Stimulated activated naive CD8-positive, alpha-beta T cell treated with anti-CD3 and anti-CD28 coated beads, Interleukin-15, amount 100 ng/mL, for 72 hours (primary cell): ENCODE measurements at places on chromosomes 4 and X.

DNA sequence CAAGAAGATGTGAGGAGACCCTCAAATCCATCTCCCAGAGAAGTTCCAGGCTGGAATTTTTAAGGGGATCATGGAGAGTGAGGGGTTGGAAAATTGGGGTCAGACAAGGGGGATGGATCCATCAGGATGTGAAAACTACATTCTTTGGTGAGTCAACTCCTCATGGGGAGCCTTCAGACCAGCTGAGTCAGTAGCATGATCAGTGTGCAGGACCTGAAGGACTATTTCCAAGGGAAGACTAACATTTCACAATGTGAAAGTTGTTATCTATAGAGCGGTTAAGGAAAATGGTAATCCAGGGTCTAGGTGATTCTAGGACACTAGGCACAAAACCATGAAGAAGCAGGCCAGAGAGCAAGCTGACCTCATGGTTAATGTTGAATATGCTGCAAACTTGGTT lies 38.6 kb upstream of the CEP135 start:
- no peak for DNase-seq

GRCh38 chr4:146049802-146050201 lies 111.2 kb upstream of the ZNF827 start:
- DNase-seq, result no peak

GRCh38 chr4:83217721-83218522 lies 66.7 kb downstream of the COQ2 start:
- peak; percentile 83 for DNase-seq

GRCh38 chr4:182306792-182307507 lies 63.7 kb downstream of the TENM3 start:
- DNase-seq, result no peak

DNA sequence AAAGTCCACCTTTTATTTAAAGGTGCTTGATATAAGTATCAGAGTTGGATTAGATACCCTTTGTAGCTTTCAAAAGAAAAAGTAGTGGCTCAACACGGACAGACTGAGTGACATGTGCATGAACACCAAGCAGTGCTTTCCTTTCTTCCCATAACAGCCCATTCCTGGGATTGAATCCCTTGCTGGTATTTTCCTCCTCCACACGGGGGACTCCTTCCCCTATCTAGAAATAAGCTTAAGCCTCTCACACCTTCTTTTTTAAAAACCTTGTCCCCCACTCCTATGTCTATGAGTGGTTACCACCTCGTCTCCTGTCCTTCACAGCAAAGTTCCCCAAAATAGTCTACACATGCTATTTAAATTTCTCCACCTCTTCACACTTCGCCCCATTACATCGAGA lies 5.1 kb downstream of the AP1S2 start:
- DNase-seq, result no peak

DNA sequence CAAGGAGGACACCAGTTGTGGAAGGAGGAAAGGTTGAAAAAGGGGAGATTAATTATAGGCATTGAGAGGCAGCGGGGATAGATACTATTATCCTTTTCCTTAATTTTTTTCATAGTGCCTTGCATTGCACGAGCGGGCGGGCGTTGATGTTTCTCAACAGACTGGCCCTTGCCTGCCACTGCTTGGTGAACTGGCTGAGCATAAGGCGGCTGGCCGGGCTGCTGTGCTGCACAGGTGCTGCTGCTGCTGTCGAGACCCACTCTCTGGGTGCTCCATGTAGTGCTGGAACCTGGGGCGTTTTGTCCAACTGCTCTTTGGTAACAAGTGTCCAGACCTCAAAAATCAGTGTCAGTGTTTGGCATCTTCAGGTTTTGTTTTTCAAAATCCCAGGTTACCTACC lies 83.3 kb upstream of the PAQR3 start:
- DNase-seq, result no peak

- DNase-seq, result no peak
Observed at GRCh38 chrX:110320381-110320987, 2.6 kb upstream of the AMMECR1 start.

DNA sequence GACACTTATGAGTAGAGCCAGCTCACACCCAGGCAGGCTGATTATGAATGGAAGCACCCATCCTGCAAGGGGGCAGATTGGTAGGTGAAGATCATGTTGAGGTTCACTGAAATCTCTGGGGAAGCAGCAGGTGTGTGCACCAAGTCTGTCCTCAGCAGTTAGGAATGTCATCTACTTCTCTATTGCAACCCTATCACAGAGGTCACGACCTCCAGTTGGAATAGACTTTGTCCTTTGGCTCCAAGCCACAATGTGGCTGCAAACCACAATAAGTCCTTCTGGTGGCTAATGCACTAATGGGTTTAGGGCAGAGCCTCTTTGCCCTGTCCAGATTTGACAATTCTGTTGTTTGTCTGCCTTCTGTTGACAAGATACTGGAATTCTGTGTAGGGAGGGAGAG lies 1056.7 kb downstream of the PCDH19 start:
- DNase-seq, result no peak

DNA sequence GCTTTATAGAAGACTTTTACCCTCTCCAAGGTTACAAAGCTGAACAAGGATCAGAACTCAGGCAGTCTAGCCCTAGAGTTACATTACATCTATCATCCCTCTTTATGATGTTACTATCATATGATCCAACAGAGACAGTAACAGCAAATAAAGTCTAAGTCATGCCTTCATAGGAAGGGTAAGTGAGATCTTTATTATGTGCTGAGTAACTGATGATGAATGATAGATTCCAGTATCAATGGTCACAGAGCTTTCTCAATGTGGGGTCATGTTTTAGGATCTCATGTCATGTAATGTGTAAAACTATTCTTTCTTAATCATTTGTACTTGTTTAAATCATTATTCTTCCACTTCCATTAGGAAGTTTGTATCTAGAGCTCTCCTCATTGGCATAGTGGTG lies 22.8 kb downstream of the ELOVL6 start:
- DNase-seq, result no peak

- DNase-seq, result no peak
Observed at GRCh38 chr4:110137829-110138228, 60.6 kb downstream of the ELOVL6 start.

DNA sequence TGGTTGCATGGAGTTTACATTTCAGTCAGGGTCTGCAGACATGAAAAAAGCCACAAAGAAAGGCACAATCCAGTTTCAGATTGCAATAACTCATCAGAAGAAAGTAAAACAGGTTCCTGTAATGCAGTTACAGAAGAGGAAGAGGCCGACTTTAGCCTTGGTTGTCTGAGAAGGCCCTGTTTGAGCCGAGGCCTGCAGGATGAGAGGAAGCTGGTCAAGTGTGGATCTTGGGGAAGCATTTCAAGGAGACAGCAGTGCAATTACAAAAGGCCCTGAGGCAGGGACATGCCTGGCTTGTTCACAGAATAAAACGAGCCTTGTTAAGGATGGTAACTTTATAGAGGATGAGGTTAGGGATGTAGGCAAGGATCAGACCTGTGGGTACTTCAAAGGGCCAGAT lies 62.4 kb downstream of the AFF2 start:
- DNase-seq, result no peak

DNA sequence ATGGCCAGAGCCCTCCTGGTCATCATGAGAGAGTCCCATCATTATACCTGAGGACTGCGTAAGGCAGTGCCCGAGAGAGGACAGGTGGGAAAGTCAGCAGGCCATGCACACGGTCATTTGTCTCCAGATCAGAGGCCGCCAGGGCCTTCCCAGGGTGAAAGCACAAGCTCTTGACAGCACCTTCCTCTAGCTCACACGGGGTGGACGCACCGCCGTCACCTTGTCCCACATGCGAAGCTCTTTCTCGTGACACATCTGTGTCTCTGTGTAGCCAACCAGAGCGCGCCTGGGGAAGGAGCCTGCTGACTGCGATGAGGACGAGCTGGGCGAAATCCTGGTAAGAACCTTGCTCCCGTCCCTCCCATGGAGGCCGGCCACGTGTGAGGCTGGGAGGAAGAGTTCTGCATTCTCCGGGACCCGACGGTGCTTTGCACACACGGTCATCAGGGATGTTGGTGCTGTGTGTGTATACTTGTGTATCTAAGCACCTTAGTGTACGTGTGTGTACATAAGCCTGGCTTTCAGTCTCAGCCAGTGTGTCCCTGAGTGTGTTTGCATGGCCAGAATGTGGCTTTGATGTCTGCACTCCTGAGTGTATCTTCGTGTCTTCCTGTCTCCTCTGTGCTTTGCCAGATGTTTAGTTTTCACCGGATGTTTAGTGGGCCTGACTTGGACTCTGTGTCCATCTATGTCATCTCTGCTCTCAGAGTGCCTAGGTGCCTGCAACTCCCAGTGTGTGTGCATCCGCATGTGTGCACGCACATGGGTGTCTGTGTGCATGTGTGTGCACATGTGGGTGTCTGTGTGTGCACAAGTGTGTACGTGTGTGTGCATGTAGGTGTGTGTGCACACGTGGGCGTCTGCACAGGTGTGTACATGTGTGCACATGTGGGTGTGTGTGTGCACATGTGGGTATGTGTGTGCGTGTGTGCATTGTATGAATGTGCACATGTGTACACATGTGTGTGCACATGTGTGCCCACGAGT lies 15.1 kb downstream of the ATP5ME start:
- no peak for DNase-seq

GRCh38 chr4:123747016-123747415 lies 350.4 kb downstream of the SPRY1 start:
- no peak for DNase-seq

- no peak for DNase-seq
Observed at GRCh38 chr4:17958181-17958580, 63.4 kb downstream of the LCORL start.

DNA sequence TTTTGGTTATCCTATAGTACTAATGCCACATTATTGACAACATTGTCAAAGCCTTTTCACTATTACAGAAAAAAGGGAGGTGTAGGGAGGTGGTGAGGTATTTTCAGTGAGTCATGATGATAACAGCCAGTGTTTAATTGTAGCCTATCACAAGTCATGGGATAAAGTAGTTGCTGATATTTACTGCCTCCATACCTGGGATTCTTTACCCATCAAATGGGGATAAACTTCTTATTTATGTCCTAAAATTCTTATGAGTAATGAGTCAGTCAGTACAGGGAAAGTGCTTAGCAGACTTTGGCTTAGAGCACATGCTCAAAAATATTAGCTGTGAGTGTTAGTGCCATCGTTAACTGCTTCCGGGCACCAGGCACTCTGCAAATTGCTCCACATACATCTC lies 25.7 kb downstream of the ADGRG2 start:
- no peak for DNase-seq

- DNase-seq, result no peak
Observed at GRCh38 chr4:152273343-152273742, 262.5 kb downstream of the FBXW7 start.

- no peak for DNase-seq
Observed at GRCh38 chr4:41714364-41715000, 34.0 kb downstream of the PHOX2B start.

DNA sequence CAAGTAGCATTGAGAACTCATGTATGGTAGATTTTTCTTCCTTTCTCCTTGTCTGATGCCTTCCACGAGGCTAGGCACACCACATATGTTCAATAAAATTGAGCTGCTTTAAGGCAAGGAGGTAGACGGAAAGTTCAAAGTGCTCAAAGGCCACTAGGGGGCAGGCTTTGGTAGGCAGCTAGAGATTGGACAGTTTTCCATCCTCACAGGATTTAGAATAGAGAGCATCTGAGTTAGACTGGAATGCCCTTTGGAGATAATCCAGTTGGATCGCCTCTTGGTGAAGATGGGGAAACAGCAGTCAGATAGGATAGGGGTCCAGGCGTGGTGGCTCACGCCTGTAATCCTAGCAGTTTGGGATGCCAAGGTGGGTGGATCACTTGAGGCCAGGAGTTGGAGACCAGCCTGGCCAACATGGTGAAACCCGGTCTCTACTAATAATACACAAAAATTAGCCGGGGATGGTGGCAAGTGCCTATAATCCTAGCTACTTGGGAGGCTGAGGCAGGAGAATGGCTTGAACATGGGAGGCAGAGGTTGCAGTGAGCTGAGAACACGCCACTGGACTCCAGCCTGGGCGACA lies 30.4 kb downstream of the ELF4 start:
- no peak for DNase-seq

GRCh38 chrX:37829721-37830120 lies 17.6 kb downstream of the DYNLT3 start:
- DNase-seq, result no peak

- DNase-seq, result no peak
Observed at GRCh38 chrX:115589419-115589818, 28.4 kb downstream of the PLS3 start.

DNA sequence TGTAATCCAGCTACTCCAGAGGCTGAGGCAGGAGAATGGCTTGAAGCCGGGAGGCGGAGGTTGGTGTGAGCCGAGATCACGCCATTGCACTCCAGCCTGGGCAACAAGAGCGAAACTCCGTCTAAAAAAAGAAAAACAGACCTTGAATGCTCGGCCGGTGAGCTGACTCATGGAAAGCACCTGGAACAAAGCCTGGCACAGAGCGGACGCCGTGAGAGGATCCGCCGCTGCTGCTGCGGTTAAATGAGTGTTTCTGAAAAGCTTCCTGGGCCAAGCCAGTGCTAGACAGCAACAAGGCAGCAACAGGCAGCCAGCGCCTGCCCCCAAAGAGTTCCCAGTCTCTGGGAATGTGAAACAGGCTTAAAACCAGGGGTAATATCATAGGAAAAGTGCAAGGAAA lies 186.4 kb downstream of the AFAP1 start:
- DNase-seq, result no peak

GRCh38 chr4:139188648-139189416 lies 11.8 kb upstream of the ELF2 start:
- DNase-seq, result no peak

DNA sequence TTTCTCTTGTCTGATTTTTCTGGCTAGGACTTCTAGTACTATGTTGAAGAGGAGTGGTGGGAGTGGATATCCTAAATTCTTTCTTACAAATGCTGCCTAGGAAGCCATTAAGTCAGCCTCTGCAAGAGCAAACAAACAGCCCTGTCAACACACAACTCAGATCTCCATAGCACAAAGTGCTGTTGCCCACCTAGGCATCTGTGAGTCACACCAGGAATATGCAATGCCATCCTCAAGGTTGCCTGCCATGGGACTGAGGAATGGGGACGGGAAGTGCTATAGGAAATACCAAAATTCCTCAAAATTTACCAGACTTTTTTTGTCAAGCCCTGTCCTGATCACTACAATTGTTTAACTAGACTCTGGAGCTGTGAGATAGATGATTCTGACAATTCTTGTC lies 466.9 kb downstream of the FSTL5 start:
- DNase-seq, result no peak

DNA sequence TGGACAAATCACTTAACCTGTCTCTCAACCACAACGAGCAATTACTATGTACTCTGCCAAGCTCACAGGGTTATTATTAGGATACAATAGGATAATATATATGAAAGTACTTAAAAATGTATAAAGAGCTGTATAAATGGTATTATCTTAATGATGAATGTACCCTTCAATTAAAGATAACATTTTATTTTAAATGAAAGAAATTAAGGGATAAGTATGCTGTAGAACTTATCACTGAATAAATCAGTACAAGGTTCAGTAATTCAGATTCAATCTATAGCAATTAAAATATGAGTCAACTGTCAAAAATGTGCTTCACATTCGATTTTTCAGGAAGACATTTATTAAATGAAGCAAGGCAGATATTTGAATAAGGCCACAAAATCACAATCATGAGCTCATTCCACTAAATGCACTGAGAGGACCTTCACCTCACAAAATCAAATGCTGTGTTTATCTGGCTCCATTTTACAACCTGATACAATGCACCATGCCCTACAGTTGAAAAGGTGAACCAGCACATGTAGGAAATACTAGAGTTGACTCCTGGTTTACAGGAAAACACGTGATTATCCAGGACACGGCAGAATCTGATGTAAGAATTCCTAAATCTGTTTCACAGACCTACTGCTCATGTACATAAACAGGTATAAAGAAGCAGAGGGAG lies 4.4 kb downstream of the LRCH2 start:
- no peak for DNase-seq

GRCh38 chrX:22486296-22486695 lies 213.6 kb downstream of the CBLL2 start:
- no peak for DNase-seq
